ENCODE measurements at places on chromosomes 2 and 18.

GRCh38 chr18:45678850-45679249 is 45.1 kb upstream of the SLC14A1 start:
- DNase-seq, result no peak

DNA sequence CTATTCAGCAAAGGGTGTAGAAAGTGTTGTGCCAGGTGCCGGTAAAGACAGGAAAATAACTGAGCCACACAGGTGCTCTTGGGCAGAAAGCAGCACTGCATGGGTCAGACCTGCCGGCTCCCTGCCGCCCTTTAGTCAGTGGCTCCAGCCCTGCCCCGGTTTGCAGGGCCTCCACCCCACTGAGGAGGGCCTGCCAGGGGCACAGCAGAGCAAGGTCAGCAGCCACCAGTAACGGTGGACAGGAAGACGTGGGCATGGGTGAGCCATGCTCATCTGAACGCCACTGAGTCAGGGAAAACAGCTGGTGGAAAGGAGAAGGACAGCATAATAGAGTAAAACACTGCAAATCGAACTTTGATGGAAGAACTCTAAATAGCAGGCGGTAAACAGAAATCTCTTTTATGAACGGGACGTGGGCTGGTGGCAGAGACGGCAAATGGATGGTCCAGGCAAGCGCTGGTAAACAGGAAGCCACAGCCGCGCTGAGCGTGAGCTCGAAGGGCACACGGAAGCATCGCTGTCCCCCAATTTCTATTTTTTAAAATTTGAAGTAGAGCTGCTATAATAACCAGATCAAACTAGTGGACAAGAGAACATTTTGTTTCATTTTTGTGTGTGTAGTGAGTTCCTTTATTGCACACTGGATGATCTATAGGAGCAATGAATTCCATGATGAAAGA is 141.8 kb upstream of the ALKAL2 start:
- DNase-seq, result no peak

- no peak for DNase-seq
Observed at GRCh38 chr18:10523544-10523943, 2.3 kb upstream of the NAPG start.

GRCh38 chr2:85435981-85436835 is 17.7 kb downstream of the SH2D6 start:
- DNase-seq, result no peak

- no peak for DNase-seq
Observed at GRCh38 chr2:201420442-201421113, 30.7 kb downstream of the TRAK2 start.

DNA sequence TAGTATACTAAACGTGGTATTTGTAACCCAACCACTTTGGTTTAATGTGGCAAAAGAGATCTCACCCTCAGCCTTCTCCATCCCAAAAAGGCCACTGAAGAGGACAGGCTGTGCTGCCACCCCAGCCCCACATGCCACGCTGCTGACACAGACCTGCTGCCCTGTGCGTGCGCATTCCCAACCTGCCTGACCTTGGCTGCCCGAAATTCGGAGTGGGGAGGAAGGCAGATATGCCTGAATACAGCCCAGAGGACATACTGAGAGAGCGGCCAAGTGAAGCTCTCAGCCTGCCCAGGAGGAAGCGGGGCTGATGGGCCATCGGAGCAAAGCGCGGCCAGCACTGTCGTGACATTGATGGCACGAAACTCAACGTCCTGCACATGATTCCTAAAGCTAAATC is 70.0 kb downstream of the HDAC4 start:
- DNase-seq, result no peak

All from CMK (cell line).